ENCODE measurements at places on chromosomes 6 and 20. TPM values are rescaled to one million over a fixed set of nuclear protein-coding genes. Genes with fewer than 3 reads are reported as not detected.

DNA sequence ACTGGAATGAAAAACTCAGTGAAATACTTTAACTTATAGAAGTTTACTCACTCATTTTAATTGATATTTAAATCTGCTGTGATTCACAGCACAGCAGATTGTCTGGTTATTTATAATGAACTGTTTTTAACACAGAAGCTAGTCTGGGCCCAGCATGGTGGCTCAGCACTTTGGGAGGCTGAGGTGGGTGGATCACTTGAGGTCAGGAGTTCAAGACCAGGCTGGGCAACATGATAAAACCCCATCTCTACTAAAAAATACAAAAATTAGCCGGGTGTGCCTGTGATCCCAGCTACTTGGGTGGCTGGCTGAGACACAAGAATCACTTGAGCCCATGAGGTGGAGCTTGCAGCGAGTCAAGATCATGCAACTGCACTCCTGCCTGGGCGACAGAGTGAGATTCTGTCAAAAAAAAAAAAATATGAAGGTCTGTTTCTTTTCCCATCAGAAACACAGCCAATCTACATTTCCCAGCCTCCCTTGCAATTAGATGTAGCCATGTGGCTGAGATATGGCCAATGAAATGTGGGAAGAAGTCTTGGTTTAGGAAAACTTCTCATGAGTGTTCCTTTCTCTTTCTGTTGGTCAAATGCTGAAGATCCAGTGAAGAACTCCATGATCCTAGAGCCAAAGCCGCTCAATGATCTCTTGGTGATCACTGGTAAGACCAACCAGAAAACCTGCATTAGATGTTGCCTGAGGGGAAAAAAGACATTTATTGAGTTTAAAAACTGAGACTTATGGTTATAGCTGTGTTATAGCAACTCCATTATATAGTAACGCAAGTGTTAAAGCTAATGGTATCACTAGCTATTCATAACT lies 31.3 kb upstream of the BTN3A2 start:
- no peak for DNase-seq

DNA sequence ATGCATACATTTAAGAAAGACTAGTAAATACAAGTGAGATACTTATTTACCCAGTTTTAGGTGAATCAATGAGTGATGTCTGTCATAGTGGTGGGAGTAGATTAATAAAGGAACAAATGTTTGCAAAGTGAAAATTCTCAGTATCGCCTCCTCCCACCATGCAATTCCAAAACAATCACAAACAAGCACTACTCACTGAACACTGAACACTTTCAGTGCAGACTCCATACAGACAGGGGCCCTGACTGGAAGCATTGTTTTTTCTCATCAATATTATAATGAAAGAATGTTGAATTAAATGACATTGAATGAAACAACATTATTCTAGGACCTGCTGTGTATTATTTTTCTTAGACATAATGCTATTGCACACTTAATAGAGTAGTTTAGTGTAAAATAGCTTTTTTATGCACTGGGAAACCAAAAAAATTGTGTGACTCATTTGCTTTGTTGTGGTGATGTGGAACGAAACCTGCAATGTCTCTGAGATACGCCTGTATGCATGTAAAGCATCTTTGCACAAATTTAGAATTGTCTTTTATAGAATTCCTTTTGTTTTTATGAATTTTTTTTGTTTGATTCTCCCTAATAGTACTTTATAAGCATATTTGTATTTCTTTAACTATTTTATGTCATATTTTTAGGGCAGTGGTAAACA lies 317.5 kb downstream of the UTRN start:
- DNase-seq = no peak

DNA sequence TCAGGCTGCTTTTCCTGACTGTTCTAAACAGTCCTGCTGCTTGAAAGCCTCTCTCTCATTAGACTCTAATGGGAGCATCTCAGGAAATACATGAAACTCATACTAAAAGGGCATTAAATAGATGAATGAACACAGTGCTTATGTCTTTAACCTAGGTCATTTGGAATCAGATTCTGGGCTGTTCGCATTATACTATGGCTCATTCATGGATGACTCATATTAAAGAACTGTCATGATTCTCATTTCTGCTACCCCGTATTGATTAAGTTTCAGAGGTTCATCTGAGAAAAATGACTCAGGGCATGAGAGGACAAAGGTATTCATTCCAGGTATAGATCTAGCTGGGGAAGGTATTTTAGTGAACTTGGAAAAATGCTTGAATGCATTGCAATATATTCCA lies 335.5 kb downstream of the GJA1 start:
- DNase-seq = no peak

- no peak for DNase-seq
Observed at GRCh38 chr6:15329197-15329671, 83.4 kb downstream of the JARID2 start.

GRCh38 chr20:20216941-20217340 lies 151.0 kb upstream of the INSM1 start:
- DNase-seq = no peak

DNA sequence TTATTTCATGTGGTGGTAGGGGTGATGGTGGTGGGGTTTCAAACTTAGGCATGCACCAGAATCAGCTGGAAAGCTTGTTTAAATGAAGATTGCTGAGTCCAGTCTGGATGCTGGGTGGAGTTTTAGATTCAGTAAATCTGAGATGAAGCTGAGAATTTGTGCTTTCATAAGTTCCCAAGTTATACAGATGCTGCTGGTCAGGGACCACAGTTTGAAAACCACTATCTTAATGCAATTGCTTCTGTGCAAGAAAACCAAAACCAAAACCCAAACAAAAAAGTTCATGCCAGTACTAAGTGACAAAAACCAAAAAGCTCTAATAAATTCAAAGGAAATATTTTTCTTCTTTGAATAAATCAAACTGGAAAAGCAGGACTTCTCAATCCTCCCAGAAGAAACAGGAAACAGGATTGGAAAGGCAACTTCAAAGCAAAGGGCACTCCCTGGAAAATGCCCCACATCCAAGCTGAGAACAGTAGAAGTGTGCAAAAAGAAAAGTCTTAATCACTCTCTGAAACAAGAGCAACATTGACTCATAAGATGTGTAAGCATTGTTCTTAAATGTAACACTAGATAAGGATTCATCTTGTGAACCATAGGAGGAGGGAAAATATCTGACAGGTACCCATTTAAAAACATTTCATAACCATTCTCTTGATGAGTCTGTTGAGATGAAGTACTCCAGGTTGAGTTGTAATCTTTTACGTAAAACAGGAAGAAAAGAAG lies 481.5 kb upstream of the HSF2 start:
- no peak for DNase-seq

DNA sequence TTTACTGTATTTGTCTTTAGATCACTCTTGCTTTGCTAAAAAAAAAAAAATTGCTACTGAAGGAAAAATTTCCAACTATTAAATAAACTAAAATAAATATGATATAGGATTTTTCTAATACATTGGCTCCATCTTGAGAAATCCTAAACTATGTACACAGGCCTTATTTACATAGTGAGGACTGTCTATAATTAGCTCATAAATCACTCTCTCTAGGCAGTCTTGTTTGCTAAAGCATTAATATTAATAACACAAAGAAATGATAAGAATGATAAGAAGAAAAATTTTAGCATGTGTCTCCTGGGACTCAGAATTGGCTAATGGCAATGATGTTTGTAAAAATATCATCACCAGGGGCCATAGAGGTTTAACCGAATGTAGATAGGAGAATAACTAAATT lies 13.3 kb upstream of the CRYBG1 start:
- no peak for DNase-seq

GRCh38 chr6:40517654-40518053 lies 69.5 kb downstream of the LRFN2 start:
- DNase-seq = no peak

- no peak for DNase-seq
Observed at GRCh38 chr6:6559994-6560570, 28.4 kb upstream of the LY86 start.

DNA sequence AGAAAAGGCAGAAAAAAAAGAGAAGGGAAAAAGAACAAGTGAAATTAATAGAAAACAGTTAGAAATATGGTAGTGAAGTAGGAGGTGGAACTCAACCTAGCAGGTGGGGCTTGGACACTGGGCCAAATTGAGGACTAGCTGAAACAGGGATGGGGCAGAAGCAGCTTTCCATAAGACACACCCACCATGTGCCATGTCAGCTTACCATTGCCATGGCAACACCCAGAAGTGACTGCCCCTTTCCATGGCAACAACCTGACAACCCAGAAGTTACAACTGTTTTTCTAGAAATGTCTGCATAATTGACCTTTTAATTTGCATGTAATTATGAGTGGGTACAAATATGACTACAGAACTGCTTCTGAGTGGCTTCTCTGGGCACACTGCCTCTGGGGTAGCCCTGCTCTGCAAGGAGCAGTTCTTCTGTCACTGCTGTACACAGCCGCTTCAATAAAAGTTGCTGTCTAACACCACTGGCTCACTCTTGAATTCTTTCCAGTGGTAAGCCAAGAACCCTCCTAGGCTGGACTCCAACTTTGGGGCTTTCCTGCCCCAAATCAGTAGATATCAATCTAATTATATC lies 35.9 kb upstream of the SLC24A3 start:
- DNase-seq = no peak

DNA sequence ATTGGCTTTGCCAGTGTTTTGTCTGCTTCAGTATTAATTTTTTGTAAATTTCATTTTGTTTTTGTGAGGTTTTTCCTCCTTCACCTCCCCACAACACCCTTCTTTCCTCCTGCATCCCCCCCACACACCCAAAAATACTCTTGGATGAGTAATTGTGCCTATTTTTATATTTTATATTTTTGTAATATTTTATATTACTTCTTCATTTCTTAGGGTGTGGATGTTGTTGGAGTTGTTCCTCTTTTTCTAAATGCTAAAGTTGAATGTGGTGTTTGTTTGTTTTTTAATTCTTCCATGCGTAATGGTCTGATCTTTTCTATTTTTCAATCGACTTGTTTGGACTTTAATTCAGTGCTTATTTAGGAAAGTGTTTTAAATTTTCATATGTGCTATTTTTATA lies 420.5 kb upstream of the SOX4 start:
- DNase-seq = no peak

LST1 gene
- total RNA-seq = 32.7 TPM

RAB44 gene
- total RNA-seq = 0.26 TPM

SLC12A5 gene
- total RNA-seq = 1.5 TPM

HLA-DQB2 gene
- 1.5 TPM for total RNA-seq

CALHM6 gene
- 6.4 TPM for total RNA-seq

HACE1 gene
- total RNA-seq = 10.1 TPM
